ENCODE measurements at places on chromosomes 12 and 14.
A peak's percentile ranks its signal among the peaks of the same experiment; 100 is the strongest.

DNA sequence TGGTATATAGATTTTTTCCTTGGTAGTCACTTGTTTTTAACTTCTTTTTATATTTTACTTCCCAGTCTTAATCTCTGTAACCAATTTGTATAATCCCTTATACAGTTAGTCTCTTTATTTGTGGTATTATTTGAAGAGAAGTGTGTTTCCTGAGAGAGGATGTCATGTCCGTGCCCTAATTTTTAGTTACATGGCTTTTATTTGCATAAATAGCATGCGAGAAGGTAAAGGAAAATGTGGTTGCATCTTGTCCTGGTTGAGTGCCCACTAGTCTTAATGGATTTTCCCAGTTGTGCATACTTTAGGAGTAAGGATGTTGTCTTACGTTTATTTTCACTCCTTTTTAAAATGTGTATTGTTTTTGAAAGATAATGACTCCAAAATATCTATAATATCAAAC lies 27.5 kb downstream of the RAP1B start:
- no peak for DNase-seq

- DNase-seq, result peak; percentile 32
Measured at GRCh38 chr12:20508359-20508758, 140.0 kb downstream of the PDE3A start.

DNA sequence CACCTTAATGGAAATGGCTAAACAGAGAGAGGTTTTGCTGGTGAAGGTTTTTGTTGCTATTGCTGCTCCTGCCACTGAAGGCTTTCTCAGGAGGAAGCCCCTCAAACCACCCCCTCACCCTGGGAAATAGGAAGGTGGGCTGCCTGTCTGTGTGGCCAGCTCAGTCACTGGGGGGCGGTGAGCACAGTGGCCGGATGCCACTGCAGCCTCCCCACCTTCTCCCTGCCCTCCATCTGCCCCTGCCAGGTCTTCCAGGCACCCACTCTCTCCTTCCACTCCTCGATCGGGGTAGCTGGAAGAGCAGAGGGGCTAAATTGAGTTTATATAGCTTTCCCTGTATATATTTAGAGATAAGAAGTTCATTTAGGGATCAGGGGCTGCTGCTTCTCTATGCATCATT lies 80.8 kb downstream of the PAPOLA start:
- DNase-seq, result no peak

DNA sequence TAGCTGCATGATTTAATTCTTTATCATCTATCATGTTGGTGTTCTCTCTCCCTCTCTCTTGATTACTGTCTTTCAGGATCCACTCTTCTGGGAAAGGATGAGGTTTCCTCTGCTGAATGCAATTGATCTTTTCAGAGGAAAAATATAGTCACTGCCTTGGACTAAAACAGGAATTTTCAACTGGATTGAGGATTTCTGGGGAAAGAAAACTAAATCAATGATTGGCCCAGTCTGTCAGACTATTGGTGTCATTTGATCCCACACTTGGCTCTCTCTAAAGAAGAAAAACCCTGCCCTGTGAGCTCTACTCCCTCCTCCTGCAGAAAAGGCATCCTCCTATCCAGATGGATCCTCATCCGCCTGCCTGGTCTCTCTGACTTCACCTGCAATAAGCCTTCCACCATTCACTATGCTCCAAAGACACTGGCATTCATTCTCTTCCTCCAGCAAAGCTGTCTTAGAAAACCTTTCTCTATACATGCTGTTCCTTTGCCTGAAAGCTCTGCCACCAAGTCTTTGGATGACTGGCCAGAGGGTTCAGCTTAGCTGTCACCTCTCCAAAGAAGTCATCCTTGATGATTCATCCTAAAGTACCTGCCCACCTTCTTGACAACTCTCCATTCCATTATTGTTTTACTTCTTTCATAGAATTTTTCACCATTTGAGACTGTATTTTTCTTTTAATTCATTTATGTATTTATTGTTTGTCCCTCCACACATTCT lies 127.7 kb upstream of the CAND1 start:
- DNase-seq, result no peak

DNA sequence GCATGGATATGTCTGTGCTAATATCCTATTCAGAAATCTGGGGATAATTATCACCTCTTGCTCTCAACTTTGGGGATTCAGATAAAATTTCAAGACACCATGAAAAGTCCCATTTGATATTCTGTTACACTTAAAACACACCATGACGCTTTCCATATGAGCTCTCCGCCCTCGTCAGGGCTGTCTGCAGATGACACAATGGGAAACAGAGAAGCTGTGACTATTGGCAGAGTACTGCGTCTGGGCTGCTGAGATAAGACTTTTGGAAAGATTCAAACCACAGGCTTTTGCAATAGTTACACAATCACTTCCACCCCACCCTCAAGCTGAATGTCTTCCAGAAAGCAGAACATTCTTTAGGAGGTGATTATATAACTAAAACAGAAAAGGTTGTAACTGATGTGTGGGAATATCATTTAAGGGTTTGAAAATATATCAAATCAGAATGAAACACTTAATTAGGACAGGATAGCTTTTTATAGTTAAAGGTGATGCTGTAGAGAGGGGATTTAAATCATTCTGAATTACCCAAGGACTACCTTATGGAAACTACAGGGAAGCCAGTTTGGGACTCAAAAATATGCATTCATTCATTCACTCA lies 75.3 kb upstream of the TMPO start:
- peak; percentile 96 for DNase-seq

DNA sequence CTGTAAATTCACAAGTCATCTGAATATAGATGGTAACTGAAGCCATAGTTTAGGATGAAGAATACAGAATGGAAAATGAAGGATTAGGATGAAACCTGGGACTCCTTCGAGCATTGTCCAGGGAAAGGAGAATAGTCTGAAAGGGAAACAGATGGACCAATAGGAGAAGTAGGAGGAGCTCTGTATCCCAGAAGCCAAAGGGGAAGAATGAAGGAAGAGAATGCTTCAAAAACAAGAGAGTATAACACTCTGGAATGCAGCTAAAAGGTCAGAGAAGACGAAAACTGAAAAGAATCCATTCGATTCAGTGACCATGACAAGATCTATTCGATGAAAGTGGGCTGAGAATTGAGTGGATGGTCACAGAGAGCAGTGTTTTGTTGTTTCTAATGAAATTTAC lies 1.0 kb downstream of the GMFB start:
- DNase-seq, result peak; percentile 49

DNA sequence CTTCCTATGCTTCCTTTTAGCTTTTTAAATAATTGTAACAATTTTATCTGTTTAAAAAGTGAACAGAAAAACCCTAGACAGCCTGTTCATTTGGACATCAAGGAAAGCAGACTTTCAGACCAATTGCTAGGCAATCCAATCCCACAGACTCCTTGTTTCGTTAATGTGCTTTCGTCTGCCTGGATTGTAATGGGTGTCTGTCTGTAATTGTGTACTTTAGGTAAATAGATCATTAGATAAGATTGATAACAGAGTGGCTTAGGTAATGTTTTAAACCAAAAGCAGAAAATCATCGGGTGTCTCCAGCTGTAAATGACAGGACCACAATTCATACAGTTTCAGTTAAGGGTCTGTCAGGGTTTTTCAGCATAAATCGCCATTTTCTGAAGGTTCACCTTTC lies 19.6 kb downstream of the CCDC60 start:
- no peak for DNase-seq

DNA sequence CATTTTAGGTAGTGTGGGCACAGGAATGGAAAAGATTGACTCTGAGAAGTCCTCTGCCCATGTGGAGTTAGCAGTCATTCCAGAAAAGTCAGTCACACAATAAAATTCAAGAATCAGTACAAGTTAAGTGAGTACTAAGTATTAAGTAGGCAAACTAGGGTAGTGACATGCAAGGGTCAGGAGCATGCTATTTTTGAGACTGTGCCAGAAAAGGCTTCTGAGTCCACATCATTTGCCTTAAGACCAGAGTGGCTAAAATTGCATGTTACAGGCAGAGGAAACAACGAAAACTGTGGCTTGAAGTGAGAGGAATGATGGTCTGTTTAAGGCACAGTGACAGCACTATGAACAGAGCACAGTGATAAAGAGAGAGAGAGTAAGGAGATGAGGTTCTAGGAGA lies 108.9 kb downstream of the SLC6A15 start:
- no peak for DNase-seq

- no peak for DNase-seq
Measured at GRCh38 chr12:103832048-103832997, 8.7 kb downstream of the NT5DC3 start.

DNA sequence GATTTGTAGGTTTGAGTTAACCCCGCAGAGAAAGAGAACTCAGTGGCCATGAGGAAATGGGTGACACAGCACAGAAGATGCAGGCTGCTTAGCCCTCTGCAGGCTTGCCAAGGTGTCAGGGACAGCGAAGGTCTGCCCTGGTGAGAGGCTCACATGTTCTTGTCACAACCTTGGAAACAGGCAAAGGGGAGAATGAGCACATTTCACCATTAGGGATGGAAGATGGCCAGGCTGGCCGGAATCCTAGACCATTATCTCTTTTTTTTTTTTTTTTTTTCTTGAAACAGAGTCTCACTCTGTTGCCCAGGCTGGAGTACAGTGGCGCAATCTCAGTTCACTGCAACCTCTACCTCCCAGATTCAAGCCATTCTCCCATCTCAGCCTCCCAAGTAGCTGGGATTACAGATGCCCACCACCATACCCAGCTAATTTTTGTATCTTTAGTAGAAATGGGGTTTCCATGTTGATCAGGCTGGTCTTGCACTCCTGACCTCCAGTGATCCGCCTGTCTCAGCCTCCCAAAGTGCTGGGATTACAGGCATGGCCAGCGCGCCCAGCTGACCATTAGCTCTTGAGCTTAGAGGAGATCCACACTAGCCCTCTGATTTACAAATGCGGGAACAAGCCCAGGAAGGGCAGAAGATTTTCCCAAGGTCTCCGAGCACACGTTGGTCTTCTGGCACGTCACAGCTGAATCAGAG lies 34.6 kb downstream of the LTBP2 start:
- DNase-seq, result no peak

- DNase-seq, result peak; percentile 3
Measured at GRCh38 chr14:35944847-35945246, 118.7 kb downstream of the BRMS1L start.

- no peak for DNase-seq
Measured at GRCh38 chr14:41022932-41023331, 583.7 kb upstream of the LRFN5 start.

DNA sequence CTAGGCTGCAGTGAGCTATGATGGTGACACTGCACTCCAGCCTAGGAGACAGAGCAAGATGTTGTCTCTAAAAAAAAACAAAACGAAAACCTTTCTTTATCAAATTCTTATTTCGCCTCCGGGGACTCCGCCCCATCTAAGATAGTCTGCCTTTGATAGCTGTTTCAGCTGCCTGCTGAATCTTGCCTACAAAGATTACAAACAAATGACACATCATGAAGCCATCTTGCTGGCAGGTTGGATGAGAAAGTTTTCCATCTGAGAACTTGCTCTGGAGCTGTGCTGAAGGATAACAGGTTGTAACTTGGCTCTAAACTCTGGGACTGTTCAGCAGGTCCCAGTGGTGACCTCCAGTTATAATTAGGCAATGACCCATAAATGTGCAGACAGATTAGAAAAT lies 41.8 kb upstream of the AEBP2 start:
- no peak for DNase-seq

Measured in fibroblast of upper back skin (primary cell).